ENCODE measurements at places on chromosomes 4 and X.
A peak's percentile ranks its signal among the peaks of the same experiment; 100 is the strongest.

DNA sequence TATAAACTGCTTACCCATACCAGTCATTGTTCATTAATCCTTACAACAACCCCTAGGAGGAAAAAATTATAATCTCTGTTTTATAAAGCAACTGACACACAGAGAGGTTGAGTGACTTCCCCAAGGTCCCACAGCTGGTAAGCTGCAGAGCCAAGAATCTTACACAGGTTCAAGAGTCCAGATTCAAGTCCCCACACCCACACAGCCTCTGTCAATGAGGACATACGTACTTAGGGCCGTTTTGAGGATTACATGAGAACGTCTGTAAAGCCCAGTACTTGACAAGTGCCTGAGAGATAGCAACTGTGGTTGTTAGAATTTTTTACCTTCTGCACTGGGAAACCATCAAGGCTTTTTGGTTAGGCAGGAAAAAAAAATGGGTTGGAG, 556 bp upstream of the SLC25A43 start:
- DNase-seq: no peak

DNA sequence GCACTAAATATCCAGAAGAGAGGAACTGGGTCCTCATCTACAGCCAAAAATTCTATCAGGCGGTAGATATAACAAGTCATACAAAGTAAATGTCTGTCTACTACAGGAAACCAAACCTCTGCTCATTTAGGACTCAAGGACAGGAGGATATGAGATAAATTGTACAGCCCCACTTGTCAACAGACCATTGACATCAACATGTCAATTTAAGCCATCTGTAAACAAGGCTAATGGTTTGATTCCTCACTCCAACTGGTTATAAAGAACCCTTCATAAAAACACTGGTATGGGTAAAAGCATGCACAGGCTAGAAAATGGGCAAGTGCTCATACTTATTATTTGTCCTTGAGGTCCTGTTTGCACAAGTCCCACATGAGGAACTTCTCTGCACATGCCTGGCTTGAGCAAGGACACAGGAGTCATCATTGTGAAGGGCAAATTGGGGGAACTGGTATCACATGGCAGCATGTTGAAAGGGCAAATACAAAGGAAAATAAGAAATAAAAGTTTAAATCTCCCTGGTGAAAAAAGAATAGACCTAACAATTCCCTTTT, 13.2 kb downstream of the RTL8B start:
- no peak for DNase-seq

GRCh38 chrX:27890611-27891010, 82.8 kb downstream of the MAGEB10 start:
- no peak for DNase-seq

GRCh38 chr4:174010547-174010946, 272.9 kb downstream of the FBXO8 start:
- no peak for DNase-seq

GRCh38 chr4:15132739-15133138, 130.5 kb downstream of the CPEB2 start:
- DNase-seq: no peak

DNA sequence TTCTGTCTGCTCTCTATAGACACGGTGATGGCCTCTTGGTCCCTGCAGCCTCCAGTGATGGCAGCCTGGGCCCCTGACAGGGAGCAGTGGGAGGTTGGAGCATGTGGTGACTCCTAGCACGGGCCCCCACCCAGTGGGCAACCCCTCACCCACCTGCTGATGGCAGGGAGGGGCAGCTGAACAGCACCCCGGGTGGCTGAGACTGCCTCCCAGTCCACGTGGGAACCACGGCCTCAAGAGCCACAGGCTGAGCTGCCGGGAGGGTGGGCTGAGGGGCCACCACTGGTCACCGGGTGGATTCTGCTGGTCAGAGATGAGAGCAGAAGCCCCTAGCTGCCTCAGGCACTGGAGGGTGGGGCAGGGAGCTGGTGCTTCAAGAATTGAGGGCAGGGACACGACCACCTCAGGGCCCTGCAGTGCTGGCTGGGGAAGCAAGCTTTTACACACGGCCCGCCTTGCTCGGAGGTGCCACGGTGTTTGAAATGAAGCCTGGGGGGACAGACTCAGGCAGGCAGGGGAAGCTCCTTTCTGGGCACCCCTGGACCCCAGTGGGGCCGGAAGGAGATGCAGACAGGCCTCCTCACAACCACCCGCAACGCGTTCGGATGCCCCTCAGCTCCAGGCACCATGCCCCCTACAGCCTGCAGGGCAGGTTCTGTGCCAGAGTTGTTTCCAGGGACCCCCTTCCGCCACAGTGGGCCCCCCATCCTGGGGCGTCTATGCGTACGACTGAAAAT, 6.3 kb upstream of the HAUS3 start:
- DNase-seq: peak; percentile 12

DNA sequence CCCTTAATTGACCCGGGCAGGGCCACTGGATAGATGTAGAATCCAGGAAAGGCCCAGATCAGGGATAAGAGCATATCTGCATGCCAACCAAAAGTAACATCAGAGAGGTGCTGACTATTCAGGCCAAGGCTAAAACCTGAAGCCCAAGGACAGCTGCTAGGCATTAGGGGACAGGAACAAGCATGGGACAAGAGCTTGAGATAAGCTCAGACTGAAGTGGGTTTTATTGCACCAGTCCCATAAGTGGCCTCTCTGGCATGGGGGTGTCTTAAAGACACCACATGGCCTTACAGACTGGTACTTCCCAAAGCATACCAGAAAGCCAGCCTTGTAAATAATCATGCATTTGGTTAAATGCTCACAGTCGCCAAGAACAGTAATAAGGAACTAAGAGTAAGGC, 376.1 kb downstream of the FBXW7 start:
- no peak for DNase-seq

DNA sequence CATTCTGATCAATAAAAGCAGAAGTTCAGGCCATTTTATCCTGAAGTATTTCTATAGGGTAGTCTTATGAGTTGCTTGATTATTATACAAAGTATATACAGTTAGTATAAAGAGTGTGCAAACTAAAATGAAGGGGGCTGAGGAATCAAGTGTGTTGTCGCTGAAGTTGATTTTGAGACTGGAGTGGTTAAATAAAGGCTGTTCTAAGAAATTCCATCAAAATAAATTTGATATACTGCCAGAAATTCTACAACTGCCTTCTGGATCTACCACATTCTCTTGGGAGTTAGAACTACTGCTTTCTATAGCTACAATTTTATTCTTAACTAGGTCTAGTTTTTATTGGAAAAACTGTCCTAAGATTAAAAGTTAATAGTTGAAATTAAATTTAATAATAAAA, 12.4 kb downstream of the EDNRA start:
- no peak for DNase-seq
